ENCODE measurements at places on chromosomes 3 and 15.

GRCh38 chr3:37590328-37591079, 271.2 kb upstream of the CTDSPL start:
- no peak for DNase-seq

- no peak for DNase-seq
These were observed 127.9 kb downstream of the DMXL2 start for GRCh38 chr15:51494411-51495314.

GRCh38 chr3:184316792-184317191, 2.4 kb downstream of the EIF4G1 start:
- DNase-seq, result no peak

DNA sequence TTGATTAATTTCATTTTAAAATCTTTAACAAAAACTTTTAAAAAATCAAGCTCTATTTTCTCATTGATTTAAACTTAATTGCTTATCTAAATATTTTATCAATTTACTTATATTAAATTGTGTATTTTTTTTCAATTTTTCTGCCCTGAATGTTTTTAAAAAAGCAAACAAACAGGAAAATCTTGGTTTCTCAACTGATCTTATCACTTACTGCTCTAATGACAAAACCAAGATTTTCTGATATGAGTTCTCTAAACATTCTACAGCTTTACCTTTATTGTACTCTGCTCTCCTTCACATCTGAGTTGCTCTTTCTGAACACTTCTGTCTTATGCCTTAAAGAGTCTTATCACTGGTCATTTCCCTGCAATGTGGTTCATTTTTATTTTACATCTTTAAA, 587.8 kb upstream of the BCHE start:
- no peak for DNase-seq

GRCh38 chr15:80988148-80988796, 1.3 kb downstream of the MESD start:
- DNase-seq, result no peak

- no peak for DNase-seq
These were observed 91.6 kb upstream of the CBLB start for GRCh38 chr3:105960381-105960780.

DNA sequence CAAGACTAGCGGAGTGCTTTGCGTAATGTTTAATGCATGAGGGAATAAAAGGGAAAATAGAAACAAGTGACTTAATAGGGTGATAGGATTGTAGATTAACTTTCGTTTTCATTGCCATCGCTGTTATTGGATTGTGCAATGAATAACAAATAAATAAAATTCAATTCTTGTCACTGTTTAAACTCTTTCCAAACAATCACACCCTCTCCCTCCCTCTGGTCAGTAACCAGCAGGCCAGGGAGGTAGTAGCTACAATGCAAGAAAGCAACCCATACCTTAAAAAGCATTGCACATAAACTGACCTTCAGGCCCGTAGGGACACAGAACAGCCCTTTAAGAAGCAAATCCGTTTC, 705 bp upstream of the TFRC start:
- DNase-seq, result no peak

GRCh38 chr15:58460116-58460790, 28.5 kb downstream of the LIPC start:
- no peak for DNase-seq

Data from hippocampal formation (tissue), 2 donors.